ENCODE measurements at places on chromosomes 16 and 17.

DNA sequence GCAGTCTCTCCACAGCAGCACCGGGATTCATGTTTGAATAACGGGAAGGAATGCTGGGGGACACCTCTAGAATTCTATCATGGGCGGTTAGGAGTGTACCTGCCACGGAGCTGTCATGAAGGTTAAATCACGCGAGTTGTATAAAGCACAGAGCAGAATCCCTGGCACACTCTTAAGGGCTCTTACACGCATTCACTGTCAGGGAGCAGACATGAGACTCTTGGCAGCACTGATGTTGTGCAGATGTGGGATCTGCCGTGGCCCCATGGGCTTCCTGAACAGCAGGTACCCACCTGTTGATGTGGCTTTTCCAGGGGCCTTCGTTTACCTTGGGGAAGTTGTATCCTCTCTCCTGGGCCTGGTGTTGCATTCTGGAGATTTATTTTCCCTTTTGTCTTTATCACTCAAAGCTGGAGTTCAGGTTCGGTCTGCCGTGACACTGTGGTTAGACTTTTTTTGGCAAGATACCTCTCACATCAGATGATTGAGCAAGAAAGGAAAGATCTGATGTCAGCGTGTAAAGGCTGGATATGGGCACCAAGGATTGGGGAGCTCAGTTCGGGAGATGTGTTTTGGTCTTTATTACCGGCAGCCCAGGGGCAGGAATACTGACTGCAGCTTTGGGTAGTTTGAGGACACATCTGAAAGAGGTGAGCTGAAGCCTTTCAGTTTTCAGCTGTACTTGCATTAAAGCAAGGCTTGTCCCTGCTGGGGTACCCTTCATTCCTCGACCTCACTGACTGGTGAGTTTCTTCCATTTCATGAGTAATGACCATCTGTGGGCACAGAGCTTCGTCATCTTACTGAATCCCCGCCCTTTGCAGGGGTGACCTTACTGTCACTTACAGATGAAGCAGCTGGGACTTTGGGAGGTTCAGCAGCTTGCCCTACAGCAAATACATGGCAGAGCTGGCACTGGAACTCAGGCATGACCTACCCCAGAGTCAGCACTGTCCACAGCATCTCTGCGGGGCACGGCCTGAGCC lies 19.3 kb downstream of the KNOP1 start:
- DNase-seq = no peak

DNA sequence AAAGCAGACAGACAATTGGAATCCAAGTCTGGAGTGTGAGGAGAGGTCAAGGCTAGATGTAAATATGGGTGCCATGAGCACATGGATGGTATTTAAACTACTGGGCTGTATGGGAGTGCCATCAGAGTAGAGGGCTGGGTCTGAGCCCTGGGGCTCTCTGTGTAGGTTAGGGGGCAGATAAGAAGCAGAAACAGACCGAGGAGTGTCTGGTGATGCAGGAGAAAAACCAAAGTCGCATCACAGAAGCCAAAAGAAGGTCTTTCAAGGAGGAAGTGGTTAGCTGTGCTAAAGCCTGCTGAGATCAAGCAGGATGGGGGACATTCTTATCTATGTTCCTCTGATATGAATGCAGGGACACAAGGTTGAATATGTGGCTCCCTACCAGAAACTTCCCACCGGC lies 1.9 kb downstream of the TSEN54 start:
- DNase-seq = no peak

GRCh38 chr17:1969712-1970111 lies 55.4 kb downstream of the RTN4RL1 start:
- DNase-seq = no peak

DNA sequence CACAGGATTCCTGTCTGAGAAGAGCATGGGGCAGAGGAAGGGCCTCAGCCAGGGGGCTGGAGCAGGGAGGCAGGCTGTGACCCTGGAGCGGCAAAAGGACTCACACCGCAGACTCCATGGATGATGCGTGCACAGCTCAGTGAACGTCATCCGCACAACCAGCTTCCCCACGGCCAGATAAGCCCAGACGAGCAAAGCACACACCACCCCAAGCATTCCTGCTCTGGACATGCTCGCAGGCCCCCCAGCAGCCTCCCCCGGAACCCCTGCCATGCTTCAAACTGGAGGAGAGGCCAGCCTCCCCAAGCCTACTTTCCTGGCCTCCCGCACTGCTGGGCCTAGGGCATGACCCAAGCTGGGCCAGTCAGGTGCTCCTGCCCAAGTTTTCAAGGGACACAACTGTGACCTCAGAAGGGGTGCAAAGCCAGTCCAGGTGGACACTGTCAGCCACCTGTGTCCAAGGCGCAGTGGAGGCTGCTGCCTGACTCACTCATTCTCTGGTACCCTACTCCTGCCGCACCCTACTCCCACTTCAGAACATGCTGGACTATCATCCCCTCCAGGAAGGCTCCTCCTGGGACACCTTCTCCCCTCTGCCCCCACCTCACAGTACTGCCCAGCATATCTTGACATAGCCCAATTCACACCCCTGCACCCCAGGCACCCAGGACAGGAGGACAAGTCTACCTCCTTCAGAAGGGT lies 4.8 kb downstream of the BCAR1 start:
- DNase-seq = no peak

- no peak for DNase-seq
These were observed 22.6 kb upstream of the NGFR start for GRCh38 chr17:49472527-49472926.

- DNase-seq = no peak
These were observed 5.6 kb downstream of the PHB1 start for GRCh38 chr17:49409066-49409465.

- no peak for DNase-seq
These were observed 257.3 kb upstream of the SALL1 start for GRCh38 chr16:51408357-51408756.

DNA sequence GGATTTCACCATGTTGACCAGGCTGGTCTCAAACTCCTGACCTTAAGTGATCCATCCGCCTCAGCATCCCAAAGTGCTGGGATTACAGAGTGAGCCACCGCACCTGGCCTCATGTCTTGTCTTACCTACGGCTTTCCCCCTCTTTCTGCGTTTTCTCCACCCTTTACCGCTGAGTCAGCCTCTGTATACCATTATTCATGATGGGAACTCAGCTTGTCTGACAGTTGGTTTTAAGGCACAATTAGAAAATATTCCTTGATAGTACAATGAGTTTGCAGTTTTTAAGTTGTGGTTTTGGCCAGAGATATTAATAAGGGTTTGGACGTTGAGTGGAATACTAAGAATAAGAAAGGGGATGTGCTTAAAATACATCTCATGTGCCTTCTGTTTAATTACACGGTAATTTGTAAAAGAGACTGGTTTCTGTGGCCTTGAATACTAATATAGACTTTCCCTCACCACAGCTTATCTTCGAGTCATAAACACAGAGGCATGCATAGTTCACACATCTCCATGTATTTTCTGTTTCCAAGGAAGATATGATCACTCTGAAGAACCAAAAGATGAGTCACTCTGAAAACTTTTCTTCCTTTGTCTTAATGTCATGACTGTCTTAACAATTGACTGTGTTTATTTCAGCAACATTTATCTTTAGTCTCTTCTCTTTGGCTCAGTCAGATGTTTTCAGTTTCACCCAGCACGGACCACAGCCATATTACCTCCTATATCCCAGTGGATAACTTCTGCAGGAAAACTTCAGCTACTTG lies 54.4 kb downstream of the PITPNC1 start:
- no peak for DNase-seq

- DNase-seq = no peak
These were observed 13.3 kb downstream of the ARHGAP23 start for GRCh38 chr17:38441429-38442061.

GRCh38 chr17:7293159-7293558 lies 1.3 kb downstream of the YBX2 start:
- no peak for DNase-seq

GRCh38 chr16:82055117-82055516 lies 20.1 kb downstream of the HSD17B2 start:
- no peak for DNase-seq

- no peak for DNase-seq
These were observed 7.3 kb downstream of the CDK5R1 start for GRCh38 chr17:32493976-32494513.

- DNase-seq = no peak
These were observed 323.7 kb upstream of the CDH11 start for GRCh38 chr16:65445313-65446260.

DNA sequence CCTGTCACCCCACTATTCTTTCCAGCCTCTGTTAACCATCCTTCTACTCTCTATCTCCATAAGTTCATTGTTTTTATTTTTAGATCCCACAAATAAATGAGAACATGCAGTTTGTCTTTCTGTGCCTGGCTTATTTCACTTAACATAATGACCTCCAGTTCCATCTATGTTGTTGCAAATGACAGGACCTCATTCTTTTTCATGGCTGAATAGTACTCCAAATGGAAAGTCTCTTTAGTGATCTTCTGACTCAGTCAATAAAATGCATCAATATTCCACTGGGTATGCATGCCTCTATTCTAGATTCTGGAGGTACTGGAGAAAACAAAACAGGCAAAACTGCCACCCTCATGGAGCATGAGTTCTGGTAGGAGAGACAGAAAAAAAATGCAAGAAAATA lies 459.0 kb downstream of the XYLT1 start:
- DNase-seq = no peak

- no peak for DNase-seq
These were observed 45.6 kb downstream of the SMPD3 start for GRCh38 chr16:68402748-68403040.

DNA sequence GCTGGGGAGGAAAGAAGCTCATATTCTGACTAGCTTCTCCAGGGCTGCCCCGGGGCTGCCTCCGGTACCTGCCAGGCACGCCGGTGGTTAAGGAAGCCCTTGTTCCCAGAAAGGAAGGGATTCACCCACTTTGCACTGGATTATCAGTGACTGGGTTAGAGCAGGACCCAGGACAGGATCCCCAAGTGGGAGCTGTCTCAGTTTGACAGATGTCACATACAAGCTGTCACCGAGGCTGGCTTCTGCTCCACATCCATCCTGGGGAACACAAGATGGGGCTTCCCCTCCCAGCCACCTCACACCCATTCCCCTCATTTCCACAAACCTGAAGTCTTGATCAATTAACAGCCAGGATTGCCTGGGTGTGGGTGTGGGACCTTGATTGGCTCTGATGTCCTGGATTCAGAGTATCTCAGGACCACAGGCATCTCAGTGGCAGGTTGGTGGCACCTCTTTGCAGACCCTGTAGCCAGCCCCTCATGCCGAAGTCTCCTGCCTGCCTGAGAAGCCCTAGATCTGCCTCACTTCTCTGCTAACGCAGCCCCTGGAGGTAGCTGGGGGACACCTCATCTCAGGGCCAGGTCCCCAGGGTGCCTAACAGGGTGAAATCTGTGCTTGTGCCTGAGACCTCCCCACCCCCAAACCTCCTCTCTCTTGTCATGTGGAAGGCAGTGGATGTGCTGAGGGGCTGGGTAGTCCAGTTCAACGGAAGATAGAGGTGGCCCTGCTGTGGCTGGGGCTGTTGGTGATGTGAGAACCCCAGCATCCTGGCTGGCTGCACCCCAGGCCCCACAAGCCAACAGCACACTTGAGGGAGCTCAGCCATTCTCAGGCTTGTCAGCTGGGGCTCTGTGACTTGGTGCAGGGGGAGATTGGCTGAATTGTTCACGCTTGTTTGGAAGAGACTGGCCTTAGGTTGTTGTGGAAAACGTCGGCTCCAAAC lies 1.4 kb downstream of the CACNG5 start:
- no peak for DNase-seq

DNA sequence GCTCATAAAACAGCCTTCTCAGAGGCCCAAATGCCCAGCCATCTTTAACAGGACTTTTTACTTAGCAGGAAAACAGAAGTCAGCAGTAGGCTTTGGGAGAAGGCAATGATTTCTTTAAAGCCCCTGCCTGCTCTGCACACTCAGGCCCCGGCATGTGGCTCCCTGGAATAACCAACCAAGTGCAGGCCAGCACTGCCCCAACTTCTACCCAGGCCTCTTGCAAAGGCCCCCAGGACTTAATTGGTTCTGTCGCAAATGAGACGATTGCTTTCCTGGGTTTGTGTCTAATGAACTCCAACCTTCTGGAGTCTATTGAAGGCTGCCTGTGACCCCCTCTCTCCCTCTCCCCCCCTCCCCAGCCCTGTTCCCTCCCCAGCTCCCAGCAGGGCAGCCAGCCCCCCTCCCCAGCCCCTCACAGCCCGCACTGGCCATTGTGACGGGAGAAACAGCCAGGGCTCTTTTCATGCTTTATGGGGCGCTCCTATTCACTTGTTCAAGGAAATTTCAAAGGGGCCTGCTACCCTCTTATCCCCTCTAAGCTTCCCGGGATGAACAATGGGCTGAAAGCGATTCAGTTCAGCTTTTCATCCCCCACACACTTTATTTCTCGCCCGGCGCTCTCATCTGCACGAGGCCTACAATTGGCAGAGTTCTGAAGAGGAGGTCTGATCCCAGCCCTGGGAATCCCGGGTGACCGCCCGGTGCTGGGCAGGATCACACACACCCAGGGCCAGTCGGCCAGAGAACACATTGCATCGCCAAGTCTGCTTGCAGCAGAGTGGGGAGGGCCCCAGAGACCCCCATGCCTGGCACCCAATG lies 15.5 kb downstream of the AXIN2 start:
- DNase-seq = no peak

DNA sequence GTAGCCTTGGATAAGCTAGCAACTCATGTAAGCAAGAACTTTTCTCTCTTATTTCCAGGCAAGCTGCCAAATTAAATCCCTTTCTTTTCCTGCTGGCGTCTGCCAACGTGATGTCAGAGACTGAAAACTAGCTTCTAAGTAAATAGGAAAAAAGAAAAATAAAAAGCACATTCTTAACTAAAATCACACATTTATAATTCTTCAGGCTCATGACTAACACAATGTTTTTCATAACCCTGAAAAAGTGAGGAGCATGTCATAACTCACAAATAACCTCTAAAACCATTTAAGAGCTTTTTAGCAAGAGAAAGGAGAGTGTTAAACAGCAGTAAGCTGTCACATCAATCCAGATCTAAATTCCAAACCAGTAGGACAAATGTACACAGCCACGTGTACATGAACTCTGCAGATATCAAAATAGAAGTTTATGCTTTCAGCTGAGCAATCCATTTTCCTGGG lies 110.0 kb downstream of the N4BP1 start:
- no peak for DNase-seq

DNA sequence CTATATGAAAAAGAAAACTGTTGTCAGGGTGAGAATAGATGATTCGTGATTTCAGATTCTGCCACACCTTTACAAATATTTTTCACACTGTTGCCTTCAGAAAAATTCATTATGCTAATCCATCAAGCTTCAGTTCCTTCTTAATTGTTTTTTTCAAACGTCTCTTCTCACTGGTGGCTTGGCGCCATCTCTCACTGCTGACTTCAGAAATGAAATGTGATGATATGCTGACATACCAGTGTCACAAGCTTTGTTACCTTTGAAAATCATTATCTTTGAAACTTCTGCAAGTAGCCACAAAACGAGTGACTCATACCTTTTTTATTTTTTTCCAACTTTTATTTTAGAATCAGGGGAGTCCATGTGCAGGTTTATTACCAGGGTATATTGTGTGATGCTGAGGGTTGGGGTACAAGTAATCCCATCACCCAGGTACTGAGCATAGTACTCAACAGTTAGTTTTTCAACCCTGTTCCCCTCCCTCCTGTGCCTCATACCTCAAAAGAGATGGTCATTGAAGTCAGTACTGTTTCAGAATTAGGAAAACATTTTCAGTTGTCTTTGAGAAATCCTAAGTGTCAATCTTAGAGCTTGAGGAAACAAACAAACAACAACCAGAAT lies 14.0 kb upstream of the KRT222 start:
- no peak for DNase-seq

Data from stimulated activated CD4-positive, alpha-beta T cell treated with anti-CD3 and anti-CD28 coated beads, Interleukin-15, amount 100 ng/mL, for 1 hour (primary cell).